Heart left ventricle (tissue), 16 donors: ENCODE measurements at places on chromosomes 1 and 21. TPM values are rescaled to one million over a fixed set of nuclear protein-coding genes. Genes with fewer than 3 reads are reported as not detected.

DNA sequence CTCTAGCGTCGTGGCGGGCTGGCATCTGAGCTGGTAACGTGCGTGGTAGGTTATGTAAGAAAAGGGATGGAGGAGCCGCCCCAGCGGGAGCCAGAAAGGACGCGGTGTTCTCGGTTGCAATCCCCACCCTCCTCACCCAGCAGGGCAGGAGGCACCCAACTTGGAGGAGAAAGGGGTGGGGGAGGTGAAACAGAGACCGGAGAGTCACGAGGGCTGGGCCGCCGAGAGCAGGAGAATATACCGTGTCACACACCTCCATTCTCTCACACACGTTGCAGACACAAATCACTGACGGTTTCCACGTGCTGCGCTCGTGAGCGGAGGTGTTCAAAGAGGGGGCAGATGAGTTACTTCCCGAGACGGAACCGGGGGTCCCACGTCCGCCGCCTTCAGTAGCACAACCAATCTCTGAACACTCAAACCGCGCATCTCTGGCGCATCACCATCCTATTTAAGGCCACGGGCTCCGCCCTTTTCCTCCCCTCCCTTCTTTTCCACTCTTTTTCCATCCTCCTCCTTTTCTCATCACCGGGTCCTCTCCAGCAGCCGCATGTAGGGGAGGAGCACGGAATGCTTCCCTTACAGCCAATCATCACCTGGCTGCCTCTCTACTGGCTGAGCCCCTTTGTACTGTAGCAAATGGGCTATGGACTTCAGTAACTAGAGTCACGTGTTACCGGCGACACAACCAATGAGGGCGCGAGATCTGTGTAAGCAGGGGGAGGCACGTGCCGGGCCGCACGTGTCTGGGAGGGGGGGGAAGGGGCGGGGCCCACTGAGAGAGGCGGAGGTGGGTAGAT lies at the start of gene CIART:
TSS of gene CIART (plus strand) at position 797 of the 800 bp plus-strand sequence. CDS start 714 bp downstream, outside the sequence.
- peak; percentile 95 for DNase-seq

PADI1 gene
- total RNA-seq = not detected

DNA sequence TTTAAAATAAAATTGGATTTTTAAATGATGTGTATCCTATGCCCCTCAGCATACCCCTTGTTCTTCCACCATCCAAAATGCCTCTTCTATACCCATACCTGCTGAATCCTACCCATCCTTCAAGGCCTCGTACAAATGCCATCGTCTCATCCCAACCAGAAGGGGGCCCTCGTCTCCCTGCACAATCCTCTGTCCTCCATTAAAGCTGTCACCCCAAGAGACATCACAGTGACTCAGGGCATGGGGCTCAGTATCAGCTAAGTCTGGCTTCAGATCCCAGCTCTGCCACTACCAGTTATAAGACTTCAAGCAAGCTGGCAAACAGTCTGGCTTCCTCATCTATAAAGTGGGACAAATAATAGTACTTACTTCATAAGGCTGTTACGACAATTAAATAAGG lies 23.8 kb downstream of the IGFN1 start:
- DNase-seq = no peak

TP73 gene
- total RNA-seq = not detected

DNA sequence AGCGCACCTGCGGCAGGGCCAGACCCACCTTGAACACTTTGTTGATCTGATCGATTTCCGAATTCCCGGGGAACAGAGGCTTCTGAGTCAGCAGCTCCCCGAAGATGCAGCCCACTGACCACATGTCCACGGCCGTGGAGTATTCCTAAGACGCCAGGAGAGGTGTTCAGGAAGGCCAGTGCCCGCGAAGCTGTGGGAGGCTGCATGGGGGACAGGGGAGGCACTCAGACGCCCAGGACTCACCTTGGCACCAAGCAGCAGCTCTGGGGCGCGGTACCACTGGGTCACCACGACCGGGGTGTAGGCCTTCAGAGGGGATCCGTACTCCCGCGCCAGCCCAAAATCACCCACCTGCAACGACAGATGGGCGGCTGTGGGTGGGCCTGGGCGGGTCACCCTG lies 11.2 kb upstream of the SLC35E2B start:
- DNase-seq = no peak

S100A16 gene
- 70.3 TPM for total RNA-seq

DNA sequence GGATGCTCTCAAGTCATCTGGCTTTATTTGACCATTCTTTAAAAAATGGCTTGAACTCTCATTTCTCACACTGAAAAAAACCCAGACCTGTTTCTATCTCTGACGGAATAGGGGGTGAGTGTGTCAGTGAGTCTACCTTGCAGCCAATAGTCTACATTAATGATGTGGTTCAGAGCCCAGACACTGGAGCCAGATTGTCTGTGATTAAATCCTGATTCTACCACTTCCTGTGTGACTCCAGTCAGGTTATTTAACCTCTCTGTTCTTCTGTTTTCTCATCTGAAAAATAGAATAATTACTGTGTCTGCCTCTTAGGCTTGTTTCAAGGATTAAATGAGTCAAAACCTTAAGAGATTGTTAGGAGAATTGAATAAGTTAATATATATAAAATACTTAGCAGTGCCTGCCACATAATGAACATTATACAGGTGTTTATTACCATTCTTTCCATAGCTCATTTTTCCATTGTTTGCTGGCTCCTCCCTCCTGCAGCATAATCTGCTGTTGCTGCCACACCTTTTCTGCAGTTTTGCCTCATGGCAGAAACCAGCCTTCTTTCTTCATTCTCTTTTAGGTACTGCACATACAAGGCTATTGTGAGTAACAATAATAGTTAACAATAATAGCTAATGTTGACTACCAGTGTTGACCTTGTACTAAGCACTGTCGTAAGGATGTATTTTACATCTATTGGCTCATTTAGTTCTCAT lies 157.6 kb upstream of the IVNS1ABP start:
- no peak for DNase-seq

DNA sequence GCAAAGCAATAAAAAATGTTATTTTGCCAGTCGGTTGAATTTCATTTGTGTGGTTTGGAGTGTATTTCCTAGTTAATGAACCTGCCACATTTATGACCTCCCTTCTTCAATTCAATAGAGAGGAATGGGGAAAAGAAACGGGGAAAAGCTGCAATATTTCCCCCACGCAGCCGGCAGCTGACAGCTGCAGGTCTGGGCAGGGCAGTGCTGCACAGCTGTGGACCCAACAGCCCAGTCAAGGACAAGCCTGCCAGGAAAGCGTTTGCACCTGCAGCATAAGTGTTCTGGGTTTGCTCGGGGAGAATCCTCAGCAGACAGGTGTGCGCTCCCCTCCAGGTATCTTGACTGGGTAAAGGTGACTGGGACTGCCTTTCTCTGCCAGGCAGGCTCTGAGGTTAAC lies 53.4 kb downstream of the FBXO2 start:
- DNase-seq = no peak

KLF17 gene
- total RNA-seq = not detected

- no peak for DNase-seq
These were observed 227.1 kb upstream of the MAP1LC3C start for GRCh38 chr1:242225767-242226573.

GRCh38 chr1:113515498-113515897 lies 125.2 kb downstream of the MAGI3 start:
- no peak for DNase-seq

BLACAT1 gene
- not detected for total RNA-seq

GRCh38 chr1:21256776-21257175 lies 33.5 kb downstream of the ECE1 start:
- peak; percentile 21 for DNase-seq

DNA sequence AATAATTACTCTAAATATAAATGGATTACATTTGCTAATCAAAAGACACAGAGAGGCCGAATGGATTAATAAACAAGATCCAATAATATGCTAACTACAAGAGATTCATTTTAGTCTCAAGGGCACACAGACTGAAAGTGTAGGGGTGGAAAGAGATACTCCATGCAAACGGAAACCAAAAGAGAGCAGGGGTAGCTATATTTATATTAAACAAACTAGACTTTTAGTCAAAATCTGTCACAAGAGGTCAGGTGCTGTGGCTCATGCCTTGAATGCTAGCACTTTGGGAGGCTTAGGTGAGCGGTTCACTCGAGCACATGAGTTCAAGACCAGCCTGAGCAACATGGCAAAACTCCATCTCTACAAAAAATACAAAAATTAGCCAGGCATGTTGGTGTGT lies 33.6 kb upstream of the DISP1 start:
- no peak for DNase-seq

DNA sequence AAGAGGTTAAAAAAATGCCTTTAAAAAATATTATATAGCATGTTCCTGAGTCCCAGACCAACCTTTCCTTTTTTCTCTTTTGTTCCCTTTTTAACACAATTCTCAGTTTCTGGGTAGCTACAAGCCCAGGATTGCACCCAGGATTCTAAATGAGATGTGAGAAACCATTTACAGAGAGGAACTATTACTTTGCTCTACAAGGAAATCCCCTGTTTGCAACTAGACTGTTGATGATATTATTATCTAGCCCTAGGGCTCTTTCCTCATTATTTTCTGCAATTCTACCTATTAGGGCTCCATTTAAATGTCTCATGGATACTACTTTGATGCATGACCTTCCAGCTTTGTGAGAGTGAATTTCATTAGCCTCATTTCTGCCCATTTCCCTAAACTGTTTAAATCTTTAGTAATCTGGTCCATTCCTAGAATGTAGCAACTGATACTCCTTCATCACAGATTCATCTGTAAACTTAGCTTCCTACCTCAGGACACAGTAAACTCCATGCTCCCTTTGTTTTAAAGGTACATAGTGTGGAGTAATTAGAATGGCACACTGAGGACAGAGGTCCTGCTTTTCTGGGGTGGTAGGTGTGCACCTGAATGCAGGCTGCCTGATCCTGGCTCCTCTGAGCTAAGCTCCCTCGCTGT lies 7.1 kb upstream of the KIF14 start:
- no peak for DNase-seq

GRCh38 chr1:22880174-22880601 lies 92.5 kb downstream of the LACTBL1 start:
- DNase-seq = no peak

DNA sequence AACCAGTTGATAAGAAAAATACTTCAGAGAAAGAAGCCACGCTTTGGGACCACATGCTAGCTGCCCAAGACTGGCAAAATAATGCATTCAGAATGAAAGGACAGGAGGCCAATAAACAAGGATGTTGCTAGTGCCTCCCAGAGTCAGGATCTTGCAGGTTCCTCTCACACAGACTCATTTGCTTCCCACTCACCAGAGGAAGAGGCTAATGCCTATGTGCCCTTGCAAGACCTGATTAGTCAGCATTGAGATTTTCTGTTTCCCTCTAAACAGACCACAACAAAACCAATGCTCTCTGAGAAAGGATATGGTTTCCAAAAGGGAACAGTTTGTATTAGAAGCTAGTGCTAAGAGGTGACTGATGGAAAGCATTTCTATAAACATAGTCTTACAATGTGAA lies 85.7 kb downstream of the NRDC start:
- DNase-seq = no peak

SMPDL3B gene
- not detected for total RNA-seq

DNA sequence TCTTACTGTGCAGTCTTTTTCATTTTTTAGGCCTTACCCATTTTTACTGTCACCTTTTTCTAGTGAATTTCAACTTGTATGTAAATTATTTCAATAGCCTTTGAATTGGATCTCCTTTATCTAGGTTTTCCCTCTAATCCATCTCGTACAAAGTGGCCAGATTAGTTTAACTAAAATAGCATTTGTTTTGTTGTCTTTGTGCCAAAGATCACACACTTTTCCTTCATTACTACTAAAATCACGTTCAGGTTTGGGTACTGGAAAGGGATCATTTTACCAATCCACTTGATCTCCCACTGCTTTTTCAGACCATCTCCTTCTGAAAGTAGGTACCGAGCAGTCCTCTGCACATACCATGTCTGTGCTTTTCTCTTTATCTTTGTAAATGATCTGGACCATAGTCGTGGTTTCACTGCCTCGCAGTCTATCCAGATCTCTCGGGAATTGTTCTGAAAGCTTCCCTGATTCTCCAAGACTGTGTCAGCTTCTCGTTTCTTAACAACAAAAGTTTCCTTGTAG lies 20.1 kb downstream of the KDM1A start:
- no peak for DNase-seq

DNA sequence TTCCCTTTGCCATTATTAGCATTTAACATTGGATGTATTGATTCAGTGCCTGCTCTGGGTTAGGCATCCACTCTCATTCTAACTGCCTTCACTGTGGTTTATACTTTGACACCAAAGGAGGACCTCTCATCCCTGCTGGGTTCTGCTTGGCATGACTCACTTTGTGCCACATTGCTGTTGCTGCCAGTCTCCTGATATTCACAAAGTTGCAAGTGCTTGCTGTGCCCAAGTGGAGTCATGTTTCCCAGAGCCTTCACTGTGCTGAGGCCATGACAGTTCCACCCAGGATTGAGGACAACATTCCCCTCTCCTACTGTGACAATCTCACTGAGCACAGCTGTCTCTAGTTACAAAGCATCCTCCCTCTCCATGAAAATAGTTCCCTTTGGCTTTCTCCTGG lies 519.9 kb upstream of the USP24 start:
- DNase-seq = no peak

SYT14 gene
- not detected for total RNA-seq

DTL gene
- 6.2 TPM for total RNA-seq

- no peak for DNase-seq
These were observed 94.7 kb upstream of the SMYD2 start for GRCh38 chr1:214186103-214186824.

TPTE gene
- not detected for total RNA-seq

GRCh38 chr1:220224033-220224432 lies 48.2 kb downstream of the RAB3GAP2 start:
- DNase-seq = no peak

- DNase-seq = no peak
These were observed 35.1 kb upstream of the DISC1 start for GRCh38 chr1:231591466-231591865.

- DNase-seq = no peak
These were observed 2.2 kb upstream of the FBLIM1 start for GRCh38 chr1:15756143-15757015.

DNA sequence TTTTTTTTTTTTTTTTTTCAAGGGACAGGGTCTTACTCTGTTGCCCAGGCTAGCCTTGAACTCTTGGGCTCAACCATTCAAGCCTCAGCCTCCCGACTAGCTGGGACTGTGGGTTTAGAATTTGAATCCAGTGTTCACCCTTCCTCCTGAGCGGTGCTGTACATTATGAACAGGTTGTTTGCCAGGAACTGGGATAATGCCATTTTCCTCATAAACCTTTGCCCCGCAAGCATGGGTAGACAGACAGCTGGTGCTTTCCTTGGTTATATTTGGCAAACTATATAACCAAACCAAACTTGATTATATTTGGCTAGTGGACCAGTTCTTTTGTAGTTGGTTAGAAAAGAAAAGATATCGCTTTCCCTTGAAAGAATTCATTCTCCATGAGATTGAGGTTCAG lies 54.9 kb downstream of the GALNT2 start:
- DNase-seq = no peak

DNA sequence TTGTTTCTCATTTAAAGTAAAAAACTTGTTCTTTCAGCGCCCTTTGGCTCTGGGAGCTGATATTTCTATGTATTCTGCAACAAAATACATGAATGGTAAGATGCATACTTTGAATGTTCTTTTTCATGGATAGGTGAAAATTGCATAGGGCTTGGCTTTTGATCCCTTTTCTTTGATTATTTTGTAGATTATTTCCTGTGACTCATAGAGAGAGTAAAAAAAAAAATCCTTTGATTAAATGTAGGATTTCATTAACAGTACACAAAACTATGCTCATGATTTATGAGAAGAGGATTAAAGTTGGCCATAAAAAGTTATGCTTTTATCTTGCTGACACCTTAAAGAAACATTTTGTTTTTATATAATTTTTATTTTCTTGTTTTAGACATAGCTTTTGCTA lies 18.7 kb downstream of the CTH start:
- DNase-seq = no peak

LRRC53 gene
- not detected for total RNA-seq
